Naive thymus-derived CD4-positive, alpha-beta T cell (primary cell): ENCODE measurements at places on chromosomes 7 and 10. TPM values are rescaled to one million over a fixed set of nuclear protein-coding genes. Genes with fewer than 3 reads are reported as not detected.

GRCh38 chr10:75201793-75202307 lies 8.7 kb upstream of the VDAC2 start:
- DNase-seq = no peak

TSPAN33 gene
- 3.3 TPM for polyA plus RNA-seq

DNA sequence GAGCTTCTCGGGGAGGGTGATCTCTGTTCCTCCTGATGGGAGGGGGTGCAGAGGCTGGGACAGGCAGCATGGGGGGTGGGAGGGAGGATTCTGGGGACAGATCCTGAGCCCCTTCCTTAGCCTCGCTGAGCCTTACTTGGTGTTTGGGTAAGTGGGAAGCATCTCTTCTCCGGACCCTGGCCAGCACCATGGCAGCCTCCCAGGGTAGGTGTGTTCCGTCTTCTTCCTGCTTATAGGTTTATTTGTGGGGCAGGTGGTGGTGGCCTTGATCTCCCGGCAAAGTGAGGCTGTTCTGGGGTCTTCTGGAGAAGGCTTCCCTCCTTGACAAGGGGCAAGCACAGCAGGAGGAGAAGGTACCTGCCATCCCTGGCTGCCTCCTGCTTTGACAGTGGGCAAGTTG lies 226.9 kb downstream of the GLRX3 start:
- DNase-seq = no peak

DNA sequence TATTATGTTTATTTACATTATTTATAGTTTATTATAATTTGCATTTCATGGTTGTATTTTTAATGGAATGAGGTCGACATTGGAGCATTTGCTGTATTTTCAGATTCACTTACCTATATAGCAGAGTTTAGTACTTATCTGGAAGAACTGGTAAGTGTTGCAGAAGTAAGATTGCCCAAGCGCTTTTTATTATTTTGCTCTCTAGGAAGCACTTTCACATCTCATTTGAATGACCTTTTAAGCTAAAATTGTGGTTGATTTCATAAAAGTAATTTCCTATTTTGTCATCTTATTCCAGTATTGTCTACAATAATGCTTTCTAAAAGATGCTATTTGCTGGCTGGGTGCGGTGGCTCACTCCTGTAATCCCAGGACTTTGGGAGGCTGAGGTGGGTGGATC lies 28.6 kb downstream of the SEC61A2 start:
- no peak for DNase-seq

PRKCQ gene
- polyA plus RNA-seq = 44.3 TPM

DNA sequence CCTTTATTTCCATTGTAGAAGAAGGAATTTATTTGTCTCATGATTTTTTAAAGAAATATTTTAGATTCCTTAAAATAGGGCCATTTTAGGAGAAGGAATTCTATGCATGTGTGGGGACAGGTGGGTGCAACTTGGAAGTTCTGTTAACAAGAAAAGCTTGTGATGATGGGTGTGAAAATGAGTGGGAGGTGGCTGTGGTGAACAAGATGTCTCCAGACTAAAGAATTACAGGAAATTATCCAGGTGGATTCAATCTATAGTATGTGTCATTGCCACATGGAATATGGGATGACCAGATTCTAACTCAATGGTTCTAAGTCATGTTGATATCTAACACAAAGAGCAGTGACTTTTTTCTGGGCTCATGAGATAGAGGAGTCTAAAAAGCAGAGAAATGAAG lies 229.6 kb upstream of the IGFBP3 start:
- DNase-seq = no peak

DNA sequence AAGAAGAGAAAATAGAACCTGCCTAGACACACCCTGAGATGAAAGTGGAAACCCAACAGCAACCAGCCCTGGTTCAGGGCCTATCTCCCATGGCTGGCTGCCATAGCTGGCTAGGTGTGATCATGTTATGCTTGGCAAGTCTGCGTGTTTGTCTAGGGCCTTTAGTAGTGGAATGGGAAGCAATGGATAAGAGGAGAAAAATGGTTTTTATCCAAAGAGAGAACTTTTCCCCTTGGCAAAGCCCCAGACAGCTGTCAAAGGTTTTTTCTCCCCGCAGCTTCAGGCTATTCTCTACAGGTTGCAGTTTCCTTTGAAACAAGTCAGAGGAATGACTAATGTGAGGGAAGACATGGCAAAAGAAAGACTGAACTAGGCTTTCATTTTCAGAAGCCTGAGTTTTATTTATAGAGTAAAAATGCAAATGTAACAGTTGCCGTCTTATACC lies 161.5 kb downstream of the SEMA3D start:
- no peak for DNase-seq

DNA sequence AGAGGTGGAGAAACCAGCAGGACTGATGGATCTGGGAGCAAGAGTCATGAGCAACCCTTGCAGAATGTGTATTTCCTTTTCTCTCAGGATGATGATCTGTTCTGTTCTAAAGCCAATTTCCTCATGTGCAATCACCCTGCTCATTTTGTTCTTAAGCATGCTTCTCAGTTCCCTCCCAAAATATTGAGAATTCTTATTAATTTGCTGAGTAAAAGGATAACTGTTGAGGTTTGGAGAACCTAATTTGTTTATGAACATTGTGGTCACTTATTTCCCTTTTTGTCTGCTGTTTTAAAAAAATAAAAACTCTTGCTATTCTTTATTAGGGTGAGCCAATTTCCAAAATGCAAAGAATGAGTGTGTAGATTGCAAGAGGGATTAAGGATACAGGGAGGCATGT lies 106.8 kb downstream of the APBB1IP start:
- no peak for DNase-seq

DNA sequence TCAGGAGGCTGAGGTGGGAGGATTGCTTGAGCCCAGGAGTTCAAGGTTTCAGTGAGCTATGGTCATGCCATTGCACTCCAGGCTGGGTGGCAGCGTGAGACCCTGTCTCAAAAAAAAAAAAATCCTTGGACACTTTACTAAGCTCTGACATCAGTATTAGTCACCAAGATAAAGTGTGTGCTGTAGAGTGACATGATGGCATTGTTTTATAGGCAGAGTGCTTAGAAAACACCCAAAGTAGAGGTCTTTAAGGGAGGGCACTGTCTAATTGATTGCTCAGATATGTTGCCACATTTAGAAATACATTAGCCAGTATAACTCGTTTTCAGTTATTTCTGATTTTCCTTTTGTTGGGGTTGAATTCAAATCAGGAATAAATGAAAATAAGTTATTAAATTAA lies 235.9 kb downstream of the REEP3 start:
- DNase-seq = no peak

DNA sequence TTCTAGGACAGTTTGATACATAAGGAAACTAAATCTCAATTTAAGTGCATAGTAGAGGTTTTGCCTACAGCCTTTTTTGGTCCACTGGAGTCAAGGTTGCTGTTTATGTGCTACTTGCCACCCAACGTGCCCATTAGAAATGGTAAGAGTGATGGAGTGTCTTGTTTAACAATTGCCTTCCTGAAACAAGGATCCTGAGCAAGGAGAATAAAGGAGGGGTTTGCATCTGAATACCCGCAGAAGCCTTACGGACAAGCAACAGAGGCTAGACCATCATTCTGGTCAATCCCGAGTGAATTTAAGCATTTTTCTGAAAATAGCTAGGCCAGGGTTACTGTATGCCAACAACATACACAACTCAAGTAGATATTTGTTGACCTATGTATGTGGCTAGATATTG lies 63.6 kb downstream of the MARCHF5 start:
- no peak for DNase-seq
